ENCODE measurements at places on chromosomes 12 and 14.

- no peak for DNase-seq
Measured at GRCh38 chr12:12685305-12685704, 10.7 kb downstream of the GPR19 start.

GRCh38 chr14:84544486-84545131 is 985.3 kb upstream of the FLRT2 start:
- DNase-seq, result no peak

DNA sequence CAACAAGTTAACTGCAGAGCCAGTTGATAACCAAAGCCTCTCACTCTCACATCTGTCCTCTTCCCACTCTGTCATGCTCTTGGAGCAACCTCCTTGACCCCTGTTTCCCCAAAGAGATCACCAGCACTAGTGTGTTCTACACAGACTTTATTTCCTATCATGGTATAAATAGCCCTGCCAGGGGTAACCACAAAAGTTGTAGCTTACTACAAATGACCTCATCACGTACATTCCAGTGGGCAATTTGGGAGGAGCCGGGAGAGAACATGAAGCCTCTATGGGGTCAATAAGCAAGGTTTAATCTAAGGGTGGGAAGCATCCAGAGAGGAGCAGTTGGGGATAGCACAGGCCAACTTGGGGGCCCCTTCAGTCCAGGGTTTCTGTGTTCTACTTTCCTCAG is 186.5 kb downstream of the KCNA5 start:
- no peak for DNase-seq

DNA sequence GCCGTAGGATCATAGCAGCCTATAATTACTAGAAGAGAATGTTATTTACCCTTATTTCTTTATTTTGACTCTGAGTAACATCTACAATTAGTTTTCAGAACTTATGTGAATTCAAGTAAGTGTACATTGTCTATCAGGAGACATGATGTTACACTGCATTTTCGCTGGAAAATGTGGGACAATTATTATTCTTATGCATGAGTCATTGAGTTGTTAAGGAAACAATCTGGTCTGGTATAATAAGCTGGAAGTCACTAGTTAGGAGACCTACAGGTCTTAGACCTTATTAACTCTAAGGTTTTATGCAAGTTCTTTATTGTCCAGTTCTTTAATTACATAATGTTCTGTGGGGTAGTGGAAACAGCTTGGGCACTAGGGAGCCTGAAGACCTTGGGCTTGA is 5.8 kb downstream of the KTN1 start:
- no peak for DNase-seq

DNA sequence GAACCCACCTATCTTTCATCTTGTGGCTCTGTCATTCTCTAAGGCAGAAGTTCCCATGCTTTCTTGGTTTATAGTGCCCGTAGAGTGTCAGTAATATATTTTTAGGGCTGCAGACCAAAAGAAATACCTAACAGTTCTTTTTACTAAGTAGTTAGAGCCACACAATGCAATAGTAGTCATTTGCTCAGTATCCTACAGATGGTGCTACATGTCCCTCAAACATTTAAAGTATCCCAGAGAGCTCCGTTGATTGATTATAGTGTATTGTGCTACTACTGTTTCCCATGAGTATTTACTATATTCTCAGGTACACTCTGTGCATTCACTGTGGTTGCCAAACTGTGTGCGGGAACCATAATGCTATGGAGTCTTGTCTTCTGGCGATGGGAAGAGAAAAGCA is 4.7 kb upstream of the PLBD1 start:
- DNase-seq, result no peak

Measured in stimulated activated naive B cell treated with anti-CD40 and anti-IgM and Interleukin-4, amounts not matched to agents 10 μg/mL and 1 μg/mL and 100 μg/mL, for 72 hours (primary cell).